Panc1 (cell line): ENCODE measurements at places on chromosomes 13 and 19.

GRCh38 chr19:3608750-3609322, 2.2 kb upstream of the TBXA2R start:
- no peak for DNase-seq

DNA sequence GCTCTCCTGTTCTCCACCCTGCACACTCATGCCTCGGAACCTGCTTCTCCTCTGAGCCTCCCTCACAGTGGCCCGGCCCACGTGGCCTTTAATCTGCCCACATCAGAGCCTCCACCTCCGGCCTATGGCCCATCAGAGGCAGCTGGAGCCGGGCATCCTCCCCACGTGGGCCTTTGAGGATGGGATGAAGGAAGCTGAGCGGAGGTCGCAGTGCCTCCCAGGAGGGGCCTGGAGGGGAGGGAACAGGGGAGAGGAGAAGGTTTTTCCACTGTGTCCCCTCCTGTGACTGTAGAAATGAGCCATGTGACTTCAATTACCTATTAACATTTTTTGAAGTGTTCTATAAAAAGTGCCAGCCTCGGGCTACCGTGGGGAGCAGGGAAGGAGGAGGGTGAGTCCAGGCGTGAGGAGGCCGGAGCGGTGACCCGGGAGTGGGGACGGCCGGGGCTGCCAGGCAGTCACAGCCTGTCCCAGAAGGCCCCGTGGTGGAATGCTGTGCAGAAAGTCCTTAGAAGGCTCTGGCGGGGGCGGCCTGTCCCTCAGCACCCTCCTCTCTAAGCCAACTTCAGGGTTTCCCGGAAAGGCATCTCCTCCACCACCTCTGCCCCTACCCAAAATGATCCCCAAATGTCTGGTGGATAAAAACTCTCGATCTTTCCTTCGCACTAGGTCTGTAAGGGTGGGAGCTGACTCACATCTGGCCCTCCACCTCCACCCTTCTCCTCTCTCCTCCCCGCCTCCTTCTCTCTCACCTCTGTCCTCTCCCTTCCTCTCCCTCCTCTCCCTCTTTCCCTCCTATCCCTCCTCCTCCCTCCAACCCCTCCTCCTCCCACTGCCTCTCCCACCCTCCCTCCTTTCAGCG, 24.8 kb upstream of the SLC1A5 start:
- DNase-seq, result no peak

DNA sequence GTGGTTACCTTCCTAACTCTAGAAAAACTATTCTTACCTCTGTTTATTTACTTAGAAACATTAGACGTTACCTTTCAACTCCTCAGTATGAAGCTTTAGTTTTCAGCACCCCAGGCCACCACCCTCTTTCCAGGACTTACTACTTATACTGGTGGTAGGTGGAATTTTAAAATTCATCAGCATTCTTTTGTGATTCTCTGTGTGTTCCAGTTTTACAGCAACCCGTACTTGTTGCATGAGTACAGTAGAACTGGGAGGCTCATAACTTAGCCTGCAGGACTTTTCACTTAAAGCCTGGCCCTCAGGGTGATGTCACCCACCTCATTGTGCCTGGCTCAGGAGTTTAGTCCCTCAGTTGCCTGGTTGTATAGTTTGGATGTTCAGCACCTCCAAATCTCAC, 49.4 kb upstream of the ALOX5AP start:
- DNase-seq, result no peak

DNA sequence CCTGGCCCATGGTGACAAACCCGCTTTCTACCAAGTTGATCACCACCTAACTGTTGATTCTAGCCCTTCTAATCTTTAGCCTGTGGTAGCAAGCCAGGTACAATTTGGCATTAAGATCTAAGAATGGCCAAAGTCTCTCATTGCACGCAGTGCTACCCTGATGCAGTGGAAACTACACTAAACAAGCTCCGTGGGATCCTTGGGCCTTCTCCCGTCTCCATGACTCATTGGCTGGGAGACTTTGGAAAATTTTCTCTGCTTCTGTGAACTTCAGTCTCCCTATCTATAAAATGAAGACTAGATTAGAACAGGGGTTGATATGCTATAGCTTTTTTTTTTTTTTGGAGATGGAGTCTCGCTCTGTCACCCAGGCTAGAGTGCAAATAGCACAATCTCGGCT, 223.0 kb downstream of the TSHZ3 start:
- no peak for DNase-seq

- peak; percentile 67 for DNase-seq
Measured at GRCh38 chr19:20423381-20424197, 142.0 kb downstream of the ZNF737 start.

GRCh38 chr13:32300406-32300805, 14.8 kb downstream of the ZAR1L start:
- no peak for DNase-seq
